ENCODE measurements at places on chromosomes 7 and 10.

GRCh38 chr7:87797798-87798403 lies 78.3 kb downstream of the SLC25A40 start:
- no peak for DNase-seq

DNA sequence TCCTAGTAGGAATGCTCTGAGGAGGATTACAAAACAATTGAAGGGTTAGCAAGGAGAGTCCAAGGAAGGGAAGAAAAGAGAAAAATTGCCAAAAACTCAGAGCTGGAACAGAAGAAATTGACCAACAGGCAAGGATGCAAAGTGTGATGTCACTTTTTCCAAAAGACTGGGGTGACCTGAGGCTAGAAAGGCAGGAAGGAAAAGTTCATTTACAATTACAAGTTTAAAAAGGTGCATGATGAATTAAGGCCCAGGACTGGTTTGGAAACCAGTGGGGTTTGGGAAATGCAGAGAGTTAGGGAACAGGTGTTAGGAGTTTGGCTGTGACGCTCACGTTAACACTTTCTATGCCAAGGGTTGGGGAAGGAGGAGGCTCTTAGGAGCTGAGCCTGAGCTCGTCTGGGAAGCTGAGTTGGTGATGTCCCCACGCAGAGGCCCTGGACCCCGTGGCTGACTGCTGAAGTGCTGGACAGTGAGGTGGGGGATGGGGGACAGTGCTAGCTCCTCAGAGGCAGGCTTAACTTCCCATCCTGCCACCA lies 92.6 kb upstream of the PODXL start:
- no peak for DNase-seq

- DNase-seq = peak; percentile 37
Observed at GRCh38 chr10:14200698-14201544, 129.8 kb downstream of the FRMD4A start.

DNA sequence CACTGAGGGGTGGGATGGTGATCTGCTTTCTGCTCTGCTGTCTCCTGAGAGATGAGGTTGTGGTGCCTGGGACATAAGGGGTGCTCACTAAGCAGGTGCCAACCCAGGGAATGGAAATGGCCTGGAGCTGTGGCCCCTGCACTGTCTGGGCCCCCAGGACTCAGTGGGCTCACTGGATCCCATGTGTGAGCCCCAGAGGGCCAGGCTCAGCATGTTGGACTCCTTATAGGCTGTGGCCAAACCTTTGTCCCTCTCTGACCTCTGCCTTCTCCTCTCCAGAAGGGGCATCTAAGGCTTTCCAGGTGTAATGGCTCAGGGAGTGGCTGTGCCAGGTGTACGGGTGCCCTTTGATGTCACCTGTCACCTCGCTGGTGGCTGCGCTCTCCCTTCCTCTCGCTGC lies 56.4 kb downstream of the NEUROG3 start:
- no peak for DNase-seq

Data from femur (tissue), 1 donor.